ENCODE measurements at places on chromosomes 5 and 9.

GRCh38 chr5:2577312-2578036 lies 174.0 kb downstream of the IRX2 start:
- DNase-seq = no peak

- DNase-seq = no peak
These were observed 1050.0 kb upstream of the CDH10 start for GRCh38 chr5:25694801-25695200.

DNA sequence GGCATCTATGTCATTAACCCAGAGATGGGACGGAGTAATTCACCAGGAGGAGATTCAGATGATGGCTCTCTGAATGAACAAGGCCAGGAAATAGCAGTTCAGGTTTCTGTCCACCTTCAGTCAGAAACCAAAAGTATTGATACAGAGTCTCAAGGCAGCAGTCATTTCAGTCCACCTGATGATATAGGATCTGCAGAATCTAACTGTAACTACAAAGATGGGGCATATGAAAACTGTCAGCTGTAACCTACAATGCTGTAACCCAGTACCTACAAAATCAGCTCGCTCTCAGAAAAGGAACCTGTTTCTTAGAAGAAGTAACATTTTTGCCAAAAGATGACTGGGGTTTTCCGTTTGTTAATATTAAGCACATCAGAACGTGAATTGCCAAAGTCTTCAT lies 14.7 kb downstream of the MFAP3 start:
- DNase-seq = no peak

DNA sequence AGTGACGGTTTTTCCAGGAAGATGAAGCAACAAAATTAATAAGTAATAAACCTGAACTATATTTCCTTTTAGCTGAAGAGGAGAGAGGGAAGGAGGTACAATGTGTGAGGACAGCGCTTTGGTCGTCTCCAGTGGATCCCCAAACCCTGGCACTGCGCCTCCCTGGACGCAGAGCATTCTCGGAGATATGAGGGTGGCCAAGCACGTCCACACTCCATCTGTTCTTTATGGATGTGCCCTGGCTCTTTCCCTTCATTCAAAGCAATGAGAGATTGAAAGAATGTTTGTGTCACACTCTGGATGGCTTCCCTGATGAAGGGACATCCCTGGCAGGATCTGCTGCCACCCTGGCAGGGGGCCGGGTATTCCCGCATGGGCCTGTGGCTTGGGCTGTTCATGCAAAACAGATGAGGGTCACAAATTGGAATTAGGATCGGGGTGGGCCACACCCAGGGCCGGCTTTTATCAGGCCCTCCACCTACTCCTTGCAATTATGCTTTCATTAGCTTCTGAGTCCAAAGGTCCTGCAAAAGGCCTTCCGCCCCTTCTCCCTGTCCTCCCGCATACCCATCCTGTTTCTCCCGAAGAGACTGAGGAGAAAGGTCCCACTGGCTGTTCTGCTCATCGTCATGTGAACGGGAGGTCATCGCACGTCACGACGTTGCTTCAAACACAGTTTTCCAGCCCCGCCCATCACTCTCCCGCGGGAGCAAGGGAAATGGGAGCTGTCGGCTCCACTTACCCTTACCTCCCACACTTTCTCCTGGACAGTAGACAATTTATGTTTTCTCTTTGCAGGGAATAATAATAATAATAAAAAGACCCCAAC lies 286.1 kb upstream of the IRX4 start:
- DNase-seq = no peak

DNA sequence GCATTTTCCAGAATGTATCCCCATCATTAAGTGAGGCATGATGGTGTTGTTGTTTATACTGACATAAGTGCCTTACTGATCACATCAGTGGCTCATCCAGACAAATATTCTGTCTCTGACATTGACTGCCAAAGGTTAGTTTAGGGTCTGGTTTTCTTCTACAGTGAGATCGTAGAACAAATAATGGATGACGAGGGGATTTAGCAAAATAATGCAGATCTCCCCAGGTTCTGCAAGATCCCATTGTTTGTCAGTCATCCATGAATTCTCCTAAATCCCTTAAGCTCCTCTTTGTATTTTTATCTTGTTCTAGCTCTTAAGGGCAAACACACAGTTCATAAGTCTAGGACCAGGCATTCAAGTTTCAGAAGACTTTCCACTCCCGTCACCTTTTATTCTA lies 93.1 kb upstream of the DHFR start:
- DNase-seq = no peak

GRCh38 chr5:56624751-56625150 lies 190.6 kb upstream of the MAP3K1 start:
- DNase-seq = no peak

- DNase-seq = no peak
These were observed 10.0 kb upstream of the CCL28 start for GRCh38 chr5:43422143-43422542.

- DNase-seq = no peak
These were observed 100.1 kb upstream of the PRSS3 start for GRCh38 chr9:33695299-33695698.

DNA sequence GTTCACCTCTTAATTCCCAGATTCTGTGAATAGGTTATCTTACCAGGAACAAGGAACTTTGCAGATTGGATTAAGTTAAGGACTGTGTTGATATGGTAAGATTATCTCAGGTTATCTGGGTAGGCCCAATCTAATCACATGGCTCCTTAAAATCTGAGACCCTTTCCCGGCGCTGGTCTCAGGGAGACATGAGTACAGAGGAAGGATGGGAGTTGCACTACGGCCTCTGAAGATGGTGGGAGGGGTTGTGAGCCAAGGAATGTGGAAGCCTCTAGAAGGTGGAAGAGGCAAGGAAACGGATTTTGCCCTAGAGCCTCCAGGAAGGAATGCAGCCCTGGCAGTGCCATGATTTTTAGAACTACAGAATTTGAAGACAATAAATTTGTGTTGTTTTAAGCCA lies 95.1 kb downstream of the AK8 start:
- DNase-seq = no peak

- no peak for DNase-seq
These were observed 17.3 kb downstream of the MAMDC2 start for GRCh38 chr9:70060883-70061507.

DNA sequence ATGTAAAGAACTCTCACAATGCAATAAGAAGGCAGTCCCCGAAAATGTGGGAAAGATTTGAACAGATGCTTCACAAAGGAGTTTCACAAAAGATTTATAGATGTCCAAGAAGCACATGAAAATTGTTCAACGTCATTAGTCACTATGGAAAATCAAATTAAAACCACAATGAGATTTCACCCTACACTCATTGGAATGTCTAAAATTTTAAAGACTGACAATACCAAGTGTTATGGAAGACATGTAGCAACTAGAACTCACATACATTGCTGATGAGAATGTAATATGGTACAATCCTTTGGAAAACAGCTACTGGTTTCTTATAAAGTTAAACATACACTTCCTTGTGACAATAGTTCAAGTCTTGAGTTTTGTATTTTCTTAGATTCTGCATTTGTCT lies 11.0 kb upstream of the RECK start:
- no peak for DNase-seq

DNA sequence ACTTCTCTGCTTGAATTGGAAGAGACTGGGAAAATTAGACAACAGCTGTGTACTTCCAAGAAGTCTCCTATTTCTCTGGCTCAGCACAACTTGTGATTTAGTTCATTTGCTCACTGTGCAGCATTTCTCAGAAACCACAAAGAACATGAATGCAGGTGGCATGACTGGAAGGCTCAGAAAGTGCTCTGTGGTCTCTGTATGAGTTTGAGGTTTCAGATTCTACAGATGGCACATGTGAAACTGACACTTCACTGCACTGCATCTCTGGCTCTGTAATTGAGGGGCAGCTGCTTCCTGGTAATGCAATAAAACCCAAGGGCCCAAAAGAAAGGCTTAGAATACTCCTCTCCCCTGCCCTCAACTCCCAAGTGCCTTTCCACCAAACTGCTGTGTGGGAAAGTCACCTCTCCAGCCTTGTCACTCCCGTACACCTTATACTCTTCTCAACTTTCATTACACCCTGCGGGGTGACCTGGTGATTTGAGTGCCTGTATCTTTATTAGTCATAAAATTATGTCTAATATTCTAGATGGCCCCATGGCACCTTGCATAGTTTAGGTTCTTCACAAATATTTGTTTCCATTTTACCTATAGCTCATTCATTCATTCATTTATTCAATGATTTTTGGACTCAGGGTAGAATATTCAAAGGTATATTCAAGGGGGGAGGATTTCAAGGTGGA lies 82.5 kb downstream of the ESM1 start:
- DNase-seq = no peak

DNA sequence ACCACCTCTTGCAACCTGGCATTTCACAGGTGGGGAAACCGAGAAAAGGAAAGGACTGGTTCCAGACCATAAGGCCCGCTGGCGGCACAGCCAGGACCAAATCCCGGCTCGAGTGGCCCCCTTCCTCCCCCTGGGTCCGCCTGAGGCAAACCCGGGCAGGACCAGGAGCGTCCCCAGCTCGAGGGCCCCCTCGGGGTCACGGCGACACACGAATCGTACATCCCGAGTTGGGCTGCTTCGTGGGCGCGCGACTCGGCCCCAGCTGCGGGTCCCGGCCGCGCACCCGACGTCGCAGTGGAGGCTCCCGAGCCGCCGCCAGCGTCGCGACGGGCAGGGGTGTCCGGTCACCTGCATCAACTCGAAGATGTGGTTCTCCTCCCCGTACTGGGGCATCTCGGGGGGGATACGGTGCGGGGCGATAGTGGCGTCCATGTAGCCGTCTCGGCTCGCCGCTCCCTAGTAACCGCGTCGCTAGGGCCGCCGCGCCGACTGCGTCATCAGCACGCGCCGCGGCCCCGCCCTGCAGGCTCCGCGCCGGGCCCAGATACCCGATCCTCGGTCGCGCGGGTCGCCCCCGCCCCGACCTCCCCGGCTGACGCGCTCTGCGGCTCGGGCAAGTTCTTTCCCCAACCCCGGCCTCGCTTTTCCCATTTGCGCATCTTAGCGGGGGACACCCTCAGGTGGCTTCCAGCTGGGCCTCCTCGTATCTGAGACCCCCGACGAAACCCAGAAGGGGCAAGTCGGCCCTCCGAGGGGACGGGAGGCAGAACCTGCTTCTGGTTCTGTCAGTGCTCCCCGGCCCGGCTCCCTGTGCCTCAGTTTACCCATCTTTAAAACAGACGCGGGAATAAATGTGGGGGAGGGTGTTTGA lies at the start of gene AK8:
AK8 (minus strand) TSS at position 461 of the 871 bp plus-strand sequence; CDS start at position 432, 29 bp downstream.
- DNase-seq = peak; percentile 79

GRCh38 chr5:94544031-94544650 lies 74.3 kb downstream of the KIAA0825 start:
- DNase-seq = no peak

- no peak for DNase-seq
These were observed 70.2 kb upstream of the SLC27A6 start for GRCh38 chr5:128895122-128895521.

- DNase-seq = no peak
These were observed 102.7 kb downstream of the LRRC70 start for GRCh38 chr5:62681117-62681850.

DNA sequence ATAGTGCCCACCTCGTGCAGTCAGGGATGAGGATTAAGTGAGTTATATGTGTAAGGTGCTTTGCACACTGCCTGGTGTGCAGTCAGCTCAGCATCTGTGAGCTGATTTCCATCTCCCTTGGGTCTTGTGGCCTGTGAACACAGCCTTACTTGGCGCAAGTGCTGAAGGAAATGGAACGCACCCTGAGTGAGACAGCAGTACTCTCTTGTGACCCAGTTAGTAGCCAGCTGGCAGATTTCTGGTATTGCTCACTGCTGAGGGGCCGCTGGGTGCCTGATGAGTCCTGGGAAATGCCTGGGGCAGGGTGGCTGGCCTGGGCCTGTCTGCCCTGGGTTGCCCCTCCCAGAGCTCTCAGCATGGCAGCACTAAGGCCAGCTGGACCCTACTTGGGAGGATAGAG lies 90.9 kb upstream of the BOD1 start:
- DNase-seq = no peak

Data from CD4-positive, alpha-beta T cell treated with Interleukin-17A for 4 hours (primary cell).